ENCODE measurements at places on chromosomes 11 and 22.

DNA sequence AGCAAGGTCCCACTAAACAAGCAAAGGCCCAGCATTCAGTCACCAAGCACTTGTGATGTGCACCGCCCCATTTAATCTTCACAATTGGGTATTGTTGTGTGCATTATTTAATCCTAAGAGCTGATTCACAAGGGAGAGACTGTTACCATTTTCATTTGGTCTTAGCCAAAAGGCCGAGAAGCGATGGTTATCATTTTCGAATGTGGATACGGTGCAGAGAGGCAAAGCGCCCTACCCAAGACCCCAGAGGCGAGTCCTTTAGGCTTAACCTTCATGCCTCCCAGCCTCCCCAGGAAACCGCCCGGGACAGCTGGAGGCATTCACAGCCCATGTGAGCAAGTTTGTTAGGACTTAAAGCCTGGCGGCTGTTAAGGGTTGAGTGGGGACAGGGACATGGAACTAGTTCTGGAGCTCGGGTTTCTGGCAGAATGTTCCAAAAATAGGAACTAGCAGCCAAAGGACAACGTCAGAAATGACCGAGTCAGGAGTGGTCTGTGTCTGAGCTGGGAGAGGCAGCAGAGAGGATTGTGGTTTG, 13.0 kb upstream of the UPK3A start:
- peak; percentile 65 for DNase-seq

GRCh38 chr11:43467958-43468357, 109.2 kb downstream of the TTC17 start:
- no peak for DNase-seq

DNA sequence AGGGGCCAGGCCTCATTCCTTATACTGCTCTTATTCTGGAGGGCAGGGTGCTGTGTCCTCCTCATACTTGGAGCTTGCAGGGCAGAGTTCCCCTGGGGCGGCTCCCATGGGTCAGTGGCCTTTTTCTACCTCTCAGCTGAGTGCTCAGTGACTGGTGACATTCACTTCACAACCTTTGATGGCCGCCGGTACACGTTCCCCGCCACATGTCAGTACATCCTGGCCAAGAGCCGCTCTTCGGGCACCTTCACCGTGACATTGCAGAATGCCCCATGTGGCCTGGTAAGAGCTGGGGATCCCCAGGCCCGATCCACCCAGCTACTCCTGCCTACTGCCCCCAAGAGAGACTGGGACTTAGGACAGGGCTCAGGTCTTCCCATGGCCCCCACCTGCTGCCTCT, 14.5 kb downstream of the OTOG start:
- DNase-seq: no peak

DNA sequence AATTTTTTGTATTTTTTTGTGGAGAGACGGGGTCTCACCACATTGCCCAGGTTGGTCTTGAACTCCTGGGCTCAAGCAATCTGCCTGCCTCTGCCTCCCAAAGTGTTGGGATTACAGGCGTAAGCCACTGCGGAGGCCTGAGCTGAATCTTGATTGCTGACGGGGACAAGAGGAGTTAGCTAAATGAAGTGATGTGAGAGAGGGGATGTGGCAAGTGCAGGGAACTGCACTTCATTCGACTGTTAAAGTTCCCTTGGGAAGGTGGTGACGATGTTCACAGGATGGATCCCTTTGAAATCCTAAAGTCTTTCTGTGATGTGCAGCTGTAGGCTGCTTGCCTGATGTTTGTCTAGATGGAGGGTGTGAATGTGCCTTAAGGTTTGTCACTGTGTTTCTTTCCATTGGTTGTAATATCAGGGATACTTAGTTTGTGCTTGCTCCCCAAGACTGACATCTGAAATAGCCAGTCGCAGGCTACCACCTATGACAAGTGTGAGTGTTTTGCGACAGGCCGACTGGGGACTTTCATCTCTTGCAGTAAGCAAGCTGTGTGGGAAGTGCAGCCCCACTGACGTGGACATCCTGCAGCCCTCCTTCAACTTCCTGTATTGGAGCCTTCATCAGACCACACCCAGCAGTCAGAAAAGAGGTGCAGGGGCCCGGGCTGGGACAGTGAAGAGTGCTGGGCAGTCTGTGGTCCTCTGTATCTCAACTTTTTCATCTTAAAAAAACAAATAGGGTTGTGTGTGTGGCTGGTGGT, 19.6 kb upstream of the CCDC134 start:
- DNase-seq: peak; percentile 12

- DNase-seq: no peak
Observed at GRCh38 chr11:67308031-67308866, 4.9 kb downstream of the SSH3 start.

- DNase-seq: no peak
Observed at GRCh38 chr11:117572129-117572528, 224.9 kb downstream of the DSCAML1 start.

- DNase-seq: no peak
Observed at GRCh38 chr22:17119481-17120202, 1.5 kb downstream of the TMEM121B start.

DNA sequence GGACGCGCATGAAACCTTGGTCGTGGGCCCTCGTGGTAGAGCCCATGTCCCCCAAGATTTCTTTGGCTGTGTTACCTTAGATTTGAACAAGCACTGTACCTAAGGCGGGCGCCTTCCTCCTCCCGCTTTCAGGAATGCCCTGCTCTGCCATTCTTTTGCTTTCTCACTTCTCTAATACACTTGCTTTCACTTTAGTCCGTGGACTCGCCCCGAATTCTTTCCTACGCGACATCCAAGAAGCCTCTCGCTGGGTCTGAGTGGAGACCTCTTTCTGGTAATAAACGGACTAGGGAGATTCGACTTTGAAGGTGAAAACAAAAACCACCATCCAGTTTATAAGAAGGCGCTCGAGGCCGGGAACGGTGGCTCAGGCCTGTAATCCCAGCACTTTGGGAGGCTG, 1.2 kb upstream of the NUP50 start:
- no peak for DNase-seq

DNA sequence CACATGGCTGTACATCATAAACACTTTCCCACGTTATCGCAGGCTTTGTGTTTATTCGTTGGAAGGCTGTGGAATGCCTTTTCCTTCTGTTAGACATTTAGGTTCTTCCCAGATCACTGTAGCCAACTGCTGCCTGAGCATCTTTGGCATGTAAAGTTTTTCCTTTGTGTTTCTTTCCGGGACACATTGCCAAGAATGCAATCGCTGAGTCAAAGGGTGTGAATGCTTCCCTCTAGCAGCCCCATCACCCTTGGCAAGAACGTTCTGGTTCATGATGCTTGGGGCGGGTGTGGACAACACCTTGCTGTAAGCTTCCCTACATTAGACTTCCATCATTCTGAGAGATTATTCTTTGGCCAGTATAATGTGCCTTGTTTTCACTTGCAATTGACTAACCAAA, 136.2 kb downstream of the OSBP2 start:
- DNase-seq: no peak

DNA sequence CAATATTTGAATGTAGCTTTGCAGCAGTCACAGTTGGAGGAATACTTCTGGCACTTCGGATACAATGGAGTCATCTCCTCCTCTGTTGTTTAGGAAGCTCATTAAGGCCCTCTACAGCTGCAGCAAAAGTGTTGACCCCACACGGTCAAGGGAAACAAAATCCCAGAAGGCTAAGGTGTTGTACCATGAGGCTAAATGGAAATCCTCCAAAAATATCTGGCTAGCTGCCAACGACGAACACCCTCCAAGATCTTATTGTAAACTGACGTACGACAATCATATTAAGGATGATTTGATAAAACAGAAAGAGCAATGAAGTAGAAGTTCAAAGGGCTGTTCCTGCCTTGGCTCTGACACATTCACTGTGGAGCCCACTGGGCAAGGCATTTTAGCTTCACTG, 4.0 kb downstream of the POGLUT3 start:
- no peak for DNase-seq

DNA sequence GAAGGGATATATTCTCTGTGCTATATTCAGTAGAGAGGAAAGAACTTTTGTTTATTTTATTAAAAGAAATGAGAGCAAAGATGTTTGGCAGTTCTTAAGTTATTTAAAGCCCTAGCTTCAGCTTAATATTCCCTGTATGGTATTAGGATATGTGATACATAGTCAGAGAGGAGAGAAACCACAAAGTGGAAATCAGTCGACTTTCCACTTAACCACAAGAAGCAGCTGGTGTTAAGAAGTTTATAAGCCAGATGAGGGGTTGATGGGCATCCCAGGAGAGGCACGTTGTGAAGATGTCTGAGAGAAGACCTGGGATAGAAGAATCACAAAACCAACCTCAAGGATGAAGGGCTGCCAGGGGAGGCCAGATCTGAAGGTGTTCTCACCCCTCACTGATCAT, 23.3 kb upstream of the PHF21B start:
- no peak for DNase-seq

DNA sequence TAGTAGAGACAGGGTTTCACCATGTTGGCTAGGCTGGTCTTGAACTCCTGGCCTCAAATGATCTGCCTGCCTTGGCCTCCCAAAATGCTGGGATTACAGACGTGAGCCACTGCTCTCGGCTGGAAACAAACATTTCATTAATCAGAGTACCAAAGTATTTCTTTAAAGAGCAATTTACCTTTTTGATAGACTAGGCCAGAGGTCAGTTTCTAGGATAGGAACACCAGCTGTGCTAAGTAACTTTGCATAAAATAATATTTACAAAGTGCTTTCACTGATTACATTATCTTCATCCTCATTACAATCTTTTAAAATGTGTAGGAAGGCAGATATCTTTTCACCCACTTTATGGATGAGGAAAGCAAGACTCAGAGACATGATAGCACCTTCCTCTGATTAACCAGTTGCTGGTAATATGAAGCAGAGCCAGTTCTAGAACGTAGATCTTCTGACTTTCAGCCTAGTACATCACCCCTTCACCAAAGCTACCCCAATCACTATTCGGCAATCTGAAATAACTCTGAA, 355.2 kb downstream of the SOX6 start:
- DNase-seq: no peak

DNA sequence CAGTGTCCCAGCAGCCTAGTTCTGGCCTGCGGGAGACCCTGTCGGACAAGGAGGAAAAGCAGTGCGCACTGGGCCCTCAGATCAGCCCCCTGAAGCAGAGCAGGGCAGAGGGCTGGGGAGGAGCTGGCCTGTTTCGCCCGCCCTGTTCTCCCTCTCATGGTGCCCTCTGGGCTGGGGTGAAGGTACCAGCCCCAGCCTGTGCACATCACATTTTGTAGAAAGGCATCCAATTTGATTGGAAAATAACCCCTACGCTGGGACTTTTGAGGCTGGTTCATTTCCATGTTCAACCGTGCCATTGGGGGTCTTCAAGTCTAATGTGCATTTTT, 832 bp upstream of the NAP1L4 start:
- DNase-seq: no peak

DNA sequence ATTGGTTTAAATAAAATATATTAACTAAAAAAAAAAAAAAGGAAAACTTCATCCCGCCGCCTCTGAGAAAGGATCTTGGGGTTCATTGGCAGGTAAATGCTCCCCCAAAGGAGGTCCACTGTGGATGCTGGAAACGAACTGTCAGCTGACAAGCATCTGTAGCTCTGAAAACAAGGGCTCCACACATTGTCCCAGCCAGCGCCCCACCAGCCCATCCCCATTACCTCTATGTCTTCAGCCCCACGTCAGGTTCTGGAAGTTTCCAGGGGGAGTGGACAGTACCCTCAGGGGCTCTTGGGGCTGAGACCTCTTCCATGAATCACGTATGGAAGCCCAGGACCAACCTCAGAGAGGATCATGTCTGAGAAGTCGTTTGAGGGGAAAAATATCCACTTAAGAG, 66.4 kb upstream of the WNT7B start:
- DNase-seq: no peak

DNA sequence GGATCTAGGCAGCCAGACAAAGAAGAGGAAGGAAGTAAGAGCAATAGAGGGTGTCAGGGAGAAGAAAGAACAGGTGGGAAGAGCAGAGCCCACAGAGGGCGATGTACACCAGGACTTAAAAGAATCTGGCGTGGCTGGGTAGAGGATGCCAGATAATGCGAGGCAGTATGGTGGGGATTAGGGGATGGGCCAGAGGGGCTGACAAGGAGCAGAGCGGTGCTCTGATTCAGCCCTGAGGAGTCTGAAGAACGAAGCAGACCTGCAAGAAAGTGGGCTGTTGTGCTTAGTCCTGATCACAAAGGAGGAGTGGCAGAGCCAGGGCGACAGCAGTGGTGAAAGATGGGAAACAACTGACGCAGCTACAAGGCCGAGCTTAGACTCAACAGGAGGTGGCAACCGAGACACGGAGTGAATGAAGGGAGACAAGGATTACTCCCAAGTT, 163.7 kb downstream of the LARGE1 start:
- DNase-seq: no peak

DNA sequence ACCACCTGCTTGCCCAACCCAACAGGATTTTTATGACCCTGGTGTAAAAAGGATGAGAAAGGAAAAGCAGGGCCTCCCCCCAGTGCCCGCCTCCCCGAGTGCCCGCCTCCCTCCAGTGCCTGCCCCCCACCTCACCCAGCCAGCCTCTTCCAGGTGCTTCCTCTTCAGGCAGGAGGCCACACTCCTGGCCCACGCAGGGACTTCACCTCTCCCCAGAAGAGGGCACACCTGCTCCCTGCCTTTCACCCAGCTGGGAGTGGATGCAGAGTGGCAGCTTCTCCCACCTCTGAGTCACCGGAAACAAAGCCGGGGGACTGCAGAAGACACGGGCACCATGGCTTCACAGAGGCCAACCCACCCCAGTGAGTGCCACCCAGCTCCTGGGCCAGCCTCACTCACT, 16.1 kb downstream of the CPT1A start:
- no peak for DNase-seq

- DNase-seq: peak; percentile 19
Observed at GRCh38 chr22:47090591-47091245, 328.3 kb downstream of the TBC1D22A start.

DNA sequence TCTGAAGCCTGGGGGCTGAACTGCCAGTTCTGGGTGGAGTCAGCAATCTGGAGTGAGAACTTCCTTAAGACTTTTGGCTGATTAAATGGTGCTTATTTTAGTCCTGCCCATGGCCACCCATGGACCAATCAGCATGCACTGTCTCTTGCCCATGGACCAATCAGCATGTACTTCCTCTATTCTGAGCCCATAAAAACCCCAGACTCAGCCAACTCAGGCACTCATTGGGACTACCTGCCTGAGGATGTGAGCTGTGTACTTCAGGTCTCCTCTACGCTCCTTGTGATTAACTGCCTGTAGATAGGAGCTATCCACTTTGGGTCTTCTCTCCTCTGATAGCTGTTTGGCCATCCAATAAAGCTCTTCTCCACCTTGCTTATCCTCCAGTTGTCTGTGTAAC, 342.3 kb upstream of the CCDC179 start:
- DNase-seq: no peak

- DNase-seq: no peak
Observed at GRCh38 chr11:128910576-128910975, 19.4 kb downstream of the KCNJ5 start.

GRCh38 chr11:23311986-23312940, 452.0 kb upstream of the CCDC179 start:
- DNase-seq: no peak

GRCh38 chr11:124174001-124174583, 9.1 kb upstream of the OR10D3 start:
- no peak for DNase-seq

GRCh38 chr11:27945348-27945747, 162.6 kb downstream of the KIF18A start:
- no peak for DNase-seq
